Prostate gland (tissue), 2 donors: ENCODE measurements at places on chromosomes 12 and 14. TPM values are rescaled to one million over a fixed set of nuclear protein-coding genes. Genes with fewer than 3 reads are reported as not detected.

The RD3L gene
- not detected for total RNA-seq

GRCh38 chr12:81297601-81298000, 219.7 kb downstream of the ACSS3 start:
- no peaks in the 10 kb centered on the region for H3K27me3 ChIP-seq
- no peaks in the 10 kb centered on the region for H3K4me1 ChIP-seq
- H3K27ac ChIP-seq = no peak overlapping the region
- no peaks in the 10 kb centered on the region for H3K36me3 ChIP-seq
- no peak overlapping the region for H3K4me3 ChIP-seq
- DNase-seq = no peak

- H3K36me3 ChIP-seq = peaks cover 4% of the 10 kb centered on the region
- no peaks in the 10 kb centered on the region for H3K27me3 ChIP-seq
- H3K4me3 ChIP-seq = no peak overlapping the region
- H3K27ac ChIP-seq = no peak overlapping the region
- DNase-seq = no peak
- peaks cover 2% of the 10 kb centered on the region for H3K4me1 ChIP-seq
Measured at GRCh38 chr14:73124180-73124894, 12.0 kb upstream of the PSEN1 start.

DNA sequence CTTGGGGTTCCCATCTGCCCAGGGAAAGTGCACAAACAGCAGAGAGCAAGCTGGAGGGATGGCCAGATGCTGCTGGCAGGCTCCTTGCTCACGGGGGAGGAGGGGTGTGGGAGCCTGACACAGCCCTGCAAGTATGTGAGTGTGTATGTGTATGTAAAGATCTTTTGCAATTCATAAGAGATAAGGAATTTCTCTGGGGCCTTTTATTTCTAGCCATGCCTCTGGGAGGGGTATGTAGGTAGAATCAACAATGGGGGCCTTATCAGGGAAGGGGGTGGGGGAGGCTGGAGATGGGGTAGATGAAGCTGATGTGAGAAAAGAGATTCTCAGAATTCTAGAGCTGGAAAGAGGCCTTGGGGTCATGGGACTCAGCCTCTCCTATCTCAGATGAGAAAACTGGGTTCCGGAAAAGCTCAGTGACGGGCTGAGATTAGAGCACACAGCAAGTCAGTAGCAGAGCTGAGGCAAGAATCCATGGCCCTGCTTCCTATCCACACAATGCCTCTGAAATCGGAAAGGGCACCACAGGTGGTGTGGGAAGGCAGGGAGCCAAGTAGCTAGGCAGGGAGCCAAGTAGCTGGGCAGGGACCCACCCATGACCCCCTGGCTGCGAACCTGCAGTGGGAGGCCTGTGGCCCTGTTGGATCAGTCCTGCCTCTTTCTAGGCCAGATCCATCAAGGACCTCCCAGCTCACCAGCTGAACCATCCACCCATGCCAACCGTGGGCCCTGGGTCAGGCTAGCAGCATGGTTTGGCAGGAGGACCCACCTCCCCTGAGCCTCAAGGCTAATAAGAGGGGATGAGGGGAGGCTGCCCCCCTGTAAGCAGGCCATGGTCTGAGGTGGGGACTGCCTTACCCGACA, 54.7 kb downstream of the PLEKHG3 start:
- H3K4me1 ChIP-seq = peaks cover 12% of the 10 kb centered on the region
- no peak overlapping the region for H3K27ac ChIP-seq
- no peak overlapping the region for H3K4me3 ChIP-seq
- H3K27me3 ChIP-seq = no peaks in the 10 kb centered on the region

DNA sequence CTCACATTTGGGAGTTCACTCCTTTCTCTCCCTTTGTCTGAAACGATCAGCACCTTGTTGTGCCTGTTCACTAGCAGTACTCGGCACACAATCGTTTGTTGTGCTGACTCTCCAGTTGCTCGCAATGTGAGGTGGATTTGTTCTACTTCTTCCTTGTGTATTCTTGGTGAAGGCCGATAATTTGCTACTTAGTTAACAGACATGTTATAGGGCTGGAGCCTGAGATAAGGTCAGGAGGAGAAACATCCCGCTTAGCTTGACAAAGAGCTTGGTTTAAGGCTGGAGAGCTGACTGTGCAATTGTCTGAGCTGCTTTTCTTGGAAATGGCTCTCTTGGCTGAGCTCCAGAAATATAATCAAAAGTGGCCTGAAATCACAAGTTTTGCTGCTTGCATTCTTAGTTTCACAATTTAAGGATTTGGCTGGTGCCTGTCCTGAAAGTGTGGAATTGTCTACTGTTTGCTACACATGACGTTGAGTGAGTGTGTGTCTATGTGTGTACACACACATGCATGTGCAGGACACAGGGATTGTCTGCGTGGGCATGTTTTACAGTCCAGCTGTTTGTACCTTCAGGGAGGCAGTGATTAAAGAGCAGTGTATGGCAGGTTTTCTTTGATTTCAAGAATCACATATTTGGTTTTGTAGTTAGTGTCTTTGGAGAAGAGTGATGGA, 77.7 kb downstream of the ARF6 start:
- no peak overlapping the region for H3K4me3 ChIP-seq
- H3K36me3 ChIP-seq = no peaks in the 10 kb centered on the region
- H3K4me1 ChIP-seq = peaks cover 9% of the 10 kb centered on the region
- no peak for DNase-seq
- no peaks in the 10 kb centered on the region for H3K27me3 ChIP-seq
- H3K27ac ChIP-seq = peak overlapping the region; percentile 75

DNA sequence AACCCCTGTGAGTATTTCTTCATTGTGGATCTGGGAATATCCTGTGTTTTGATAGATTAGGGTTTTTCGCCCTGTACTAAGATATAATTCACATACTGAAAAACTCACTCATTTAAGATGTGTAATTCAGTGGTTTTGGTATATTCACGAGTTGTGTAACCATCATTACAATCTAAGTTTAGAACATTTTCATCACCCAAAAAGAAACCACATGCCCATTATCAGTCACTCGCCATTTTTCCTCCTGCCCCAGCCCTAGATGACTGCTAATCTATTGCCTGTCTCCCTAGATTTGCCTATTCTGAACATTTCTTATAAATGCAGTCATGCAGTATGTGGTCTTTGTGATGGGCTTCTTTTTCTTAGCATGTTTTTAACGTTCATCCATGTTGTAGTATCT, 67.9 kb upstream of the ATF1 start:
- DNase-seq = no peak
- H3K36me3 ChIP-seq = peaks cover 5% of the 10 kb centered on the region
- no peaks in the 10 kb centered on the region for H3K27me3 ChIP-seq
- H3K27ac ChIP-seq = no peak overlapping the region

GRCh38 chr12:94265966-94266745, 117.8 kb downstream of the PLXNC1 start:
- no peaks in the 10 kb centered on the region for H3K4me1 ChIP-seq
- DNase-seq = no peak
- H3K4me3 ChIP-seq = no peak overlapping the region
- no peaks in the 10 kb centered on the region for H3K27me3 ChIP-seq
- no peaks in the 10 kb centered on the region for H3K36me3 ChIP-seq
- no peak overlapping the region for H3K27ac ChIP-seq

The ELK3 gene
- total RNA-seq = 7.0 TPM

DNA sequence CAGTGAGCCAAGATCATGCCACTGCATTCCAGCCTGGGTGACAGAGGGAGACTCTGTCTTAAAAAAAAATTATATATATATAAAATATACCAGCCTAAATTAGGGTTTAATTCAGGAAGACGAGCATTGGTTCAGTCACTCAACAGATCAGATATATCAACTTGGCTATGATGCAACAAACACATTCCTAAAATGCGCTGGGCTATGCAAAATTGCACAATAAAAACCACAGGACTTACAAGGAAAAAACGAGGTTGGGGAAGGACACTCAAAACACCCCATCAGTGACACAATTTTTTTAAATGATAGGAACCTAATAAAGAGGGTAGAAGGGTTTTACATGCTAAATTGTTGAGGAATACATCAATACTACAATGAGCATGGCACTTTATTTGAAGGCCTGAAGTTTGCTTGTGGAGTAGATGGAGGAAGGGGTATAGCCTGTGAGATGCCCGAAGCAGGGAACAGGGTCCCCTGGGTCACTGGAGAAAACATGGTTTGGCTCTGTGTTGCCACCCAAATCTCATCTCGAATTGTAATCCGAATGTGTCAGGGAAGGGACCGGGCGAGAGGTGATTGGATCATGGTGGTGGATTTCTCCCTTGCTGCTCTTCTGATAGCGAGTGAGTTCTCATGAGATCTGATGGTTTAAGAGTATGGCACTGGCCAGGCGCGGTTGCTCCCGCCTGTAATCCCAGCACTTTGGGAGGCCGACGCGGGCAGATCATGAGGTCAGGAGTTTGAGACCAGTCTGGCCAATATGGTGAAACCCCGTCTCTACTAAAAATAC, 71.2 kb downstream of the TNFAIP2 start:
- H3K27ac ChIP-seq = no peak overlapping the region
- H3K4me1 ChIP-seq = no peaks in the 10 kb centered on the region
- no peak overlapping the region for H3K4me3 ChIP-seq
- H3K27me3 ChIP-seq = no peaks in the 10 kb centered on the region
- DNase-seq = no peak

DNA sequence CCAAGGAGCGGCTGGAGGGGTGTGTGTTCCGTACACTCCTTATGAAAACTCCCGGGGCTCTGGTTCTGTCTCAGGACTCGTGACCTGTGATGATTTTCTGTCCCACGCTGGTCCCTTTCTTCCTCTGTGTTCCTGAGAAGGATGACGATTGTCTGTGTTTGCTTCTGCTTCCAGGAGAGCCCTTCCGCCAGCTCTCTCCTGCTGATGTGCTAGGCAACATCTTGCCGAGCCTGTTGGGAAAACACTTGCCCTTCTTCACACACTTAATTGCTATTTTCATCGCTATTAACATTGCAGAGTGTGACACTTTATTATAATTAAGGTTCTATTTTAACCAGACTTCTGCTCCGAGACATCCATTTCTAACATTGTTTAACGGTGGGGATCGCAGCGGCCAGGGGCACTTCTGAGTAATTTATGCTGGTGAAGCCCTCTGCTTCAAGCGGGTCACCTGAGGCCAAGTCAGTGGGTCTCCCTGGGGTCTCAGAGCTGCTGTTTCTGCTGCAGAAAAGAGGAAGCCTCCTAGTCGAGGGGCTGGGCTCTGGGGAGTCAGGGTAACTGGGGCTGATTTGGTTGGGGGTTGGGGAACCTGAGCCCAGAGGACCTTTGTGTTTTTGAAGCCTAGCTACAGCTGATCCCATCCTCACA, 88.6 kb downstream of the PRMT8 start:
- H3K27me3 ChIP-seq = no peaks in the 10 kb centered on the region
- no peaks in the 10 kb centered on the region for H3K36me3 ChIP-seq
- DNase-seq = no peak
- no peaks in the 10 kb centered on the region for H3K4me1 ChIP-seq
- H3K4me3 ChIP-seq = no peak overlapping the region

The RIMKLB gene
- total RNA-seq = 72.4 TPM

DNA sequence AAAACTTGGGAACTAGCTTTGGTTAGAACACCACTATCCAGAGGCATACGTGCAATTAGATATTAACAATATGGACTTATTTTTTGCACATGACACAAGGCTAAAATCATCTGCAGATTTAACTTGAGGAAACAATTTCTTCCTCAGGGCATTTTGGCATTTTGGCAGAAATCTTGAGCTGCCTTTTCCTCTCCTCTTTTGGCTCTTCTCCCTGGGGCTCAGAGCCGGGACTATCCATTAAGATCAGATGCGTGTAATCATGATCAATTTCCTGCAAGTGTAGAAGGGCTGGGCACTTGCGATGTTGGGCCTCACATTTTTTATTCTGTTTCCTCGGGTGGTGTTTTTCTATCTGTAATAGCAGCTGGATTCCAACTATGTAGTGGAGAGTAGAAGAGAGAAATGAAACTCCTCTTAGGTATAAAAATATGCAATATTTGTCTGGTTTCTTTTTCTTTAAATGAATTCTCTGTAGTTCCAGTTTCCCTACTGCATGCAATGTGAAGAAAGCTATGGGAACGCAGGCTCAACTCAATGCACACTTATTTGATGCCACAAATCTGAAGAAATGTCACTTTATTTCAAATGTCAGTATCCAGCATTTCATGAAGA, 1010.8 kb downstream of the FLRT2 start:
- no peaks in the 10 kb centered on the region for H3K4me1 ChIP-seq
- H3K36me3 ChIP-seq = no peaks in the 10 kb centered on the region
- no peak overlapping the region for H3K27ac ChIP-seq
- H3K27me3 ChIP-seq = no peaks in the 10 kb centered on the region

The ACOT6 gene
- not detected for total RNA-seq

The TMEM121 gene
- 15.7 TPM for total RNA-seq
